CD4-positive, alpha-beta T cell treated with Interleukin-10 for 1 hour (primary cell): ENCODE measurements at places on chromosomes 13 and 19.

- DNase-seq: peak; percentile 32
Measured at GRCh38 chr19:2774953-2775555, 8.0 kb downstream of the SGTA start.

- DNase-seq: no peak
Measured at GRCh38 chr19:29389495-29389894, 136.3 kb upstream of the VSTM2B start.

- no peak for DNase-seq
Measured at GRCh38 chr13:49779721-49780120, 12.8 kb downstream of the KPNA3 start.

DNA sequence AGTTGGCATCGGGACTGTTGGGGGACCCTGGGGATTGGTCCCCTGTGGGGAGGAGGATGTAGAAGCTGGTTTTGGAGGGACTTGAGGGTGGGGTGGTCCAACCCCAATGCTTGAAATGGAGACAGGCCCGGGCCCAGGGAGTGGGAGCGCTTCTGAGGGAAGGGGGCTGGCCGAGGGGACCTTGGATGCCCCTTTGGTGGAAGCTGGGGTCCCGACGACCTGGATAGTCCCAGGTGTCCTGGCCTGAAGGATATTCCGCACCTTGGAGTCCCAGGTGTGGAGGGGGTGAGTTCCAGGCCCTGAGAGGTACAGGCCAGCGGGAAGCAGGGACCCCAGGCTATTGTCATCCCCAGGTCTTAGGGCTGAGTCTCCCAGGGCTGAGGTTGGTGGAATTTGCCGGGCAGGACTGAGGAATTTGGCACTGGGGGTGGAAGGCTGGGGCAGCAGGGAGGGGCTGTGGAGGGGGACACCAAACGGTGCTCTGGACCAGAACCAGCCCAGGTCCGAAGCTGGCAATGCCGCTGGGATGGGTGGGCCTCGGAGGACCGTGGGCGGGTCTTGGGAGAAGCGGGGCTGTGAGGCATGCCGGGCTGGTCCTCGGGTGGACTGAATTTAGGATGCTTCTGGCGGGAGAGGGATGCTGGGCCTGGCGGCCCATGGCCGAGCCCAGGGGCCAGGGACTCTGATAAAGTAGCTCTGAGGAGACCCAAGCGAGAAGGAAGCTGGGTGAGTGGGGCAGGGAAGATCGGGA lies 1.8 kb downstream of the HDGFL2 start:
- no peak for DNase-seq

- no peak for DNase-seq
Measured at GRCh38 chr13:78689011-78689410, 30.1 kb upstream of the OBI1 start.

DNA sequence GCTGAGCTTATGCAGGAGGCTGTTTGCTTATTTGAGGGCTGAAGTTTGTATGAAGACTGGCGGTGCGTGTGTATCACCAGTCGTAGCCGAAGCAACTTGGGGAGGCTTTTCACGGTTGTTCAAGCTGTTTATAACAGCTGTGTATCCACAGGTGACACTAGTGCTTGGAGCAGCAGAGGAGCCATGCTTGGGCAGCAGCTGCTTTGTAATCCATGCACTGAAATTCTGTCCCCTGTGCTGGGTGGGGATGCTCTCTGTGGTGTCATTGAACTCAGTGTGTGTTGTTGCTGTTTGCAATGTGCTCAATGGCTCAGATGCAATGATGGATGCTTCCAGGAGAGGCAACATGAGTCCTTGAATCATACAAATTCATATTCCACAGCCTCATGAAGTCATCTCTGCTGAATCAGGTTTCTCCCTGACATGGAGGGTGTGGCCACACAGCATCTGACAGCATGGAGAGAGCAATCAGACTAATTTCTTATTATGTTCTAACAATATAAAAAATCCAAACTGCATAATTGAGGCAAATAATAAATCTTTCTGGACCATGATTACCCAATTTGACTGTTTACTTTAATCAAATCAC lies 18.8 kb upstream of the GTF3A start:
- DNase-seq: no peak

GRCh38 chr13:19845758-19846157 lies 17.7 kb downstream of the ZMYM5 start:
- no peak for DNase-seq

- DNase-seq: peak; percentile 30
Measured at GRCh38 chr13:24997367-24997967, 98.5 kb upstream of the PABPC3 start.

DNA sequence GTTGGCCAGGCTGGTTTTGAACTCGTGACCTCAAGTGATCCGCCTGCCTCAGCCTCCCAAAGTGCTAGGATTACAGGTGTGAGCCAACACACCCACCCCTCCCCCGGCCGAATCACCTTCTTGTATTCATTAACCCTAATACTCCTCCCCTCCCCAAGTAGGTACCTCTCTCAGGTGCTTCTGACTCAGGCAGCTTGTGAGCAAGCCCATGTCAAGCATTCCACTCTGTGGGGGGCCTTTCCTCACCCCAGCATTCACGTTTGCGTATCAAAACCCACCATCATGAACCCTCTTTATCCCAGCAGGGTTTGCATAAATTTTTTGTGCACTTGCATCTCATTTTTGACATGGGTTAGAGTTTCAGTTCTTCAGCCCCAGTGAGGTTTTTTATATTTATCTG lies 23.6 kb upstream of the RFXAP start:
- DNase-seq: no peak
